Neural crest cell (in vitro differentiated cells): ENCODE measurements at places on chromosomes 3 and 15. TPM values are rescaled to one million over a fixed set of nuclear protein-coding genes. Genes with fewer than 3 reads are reported as not detected.

DNA sequence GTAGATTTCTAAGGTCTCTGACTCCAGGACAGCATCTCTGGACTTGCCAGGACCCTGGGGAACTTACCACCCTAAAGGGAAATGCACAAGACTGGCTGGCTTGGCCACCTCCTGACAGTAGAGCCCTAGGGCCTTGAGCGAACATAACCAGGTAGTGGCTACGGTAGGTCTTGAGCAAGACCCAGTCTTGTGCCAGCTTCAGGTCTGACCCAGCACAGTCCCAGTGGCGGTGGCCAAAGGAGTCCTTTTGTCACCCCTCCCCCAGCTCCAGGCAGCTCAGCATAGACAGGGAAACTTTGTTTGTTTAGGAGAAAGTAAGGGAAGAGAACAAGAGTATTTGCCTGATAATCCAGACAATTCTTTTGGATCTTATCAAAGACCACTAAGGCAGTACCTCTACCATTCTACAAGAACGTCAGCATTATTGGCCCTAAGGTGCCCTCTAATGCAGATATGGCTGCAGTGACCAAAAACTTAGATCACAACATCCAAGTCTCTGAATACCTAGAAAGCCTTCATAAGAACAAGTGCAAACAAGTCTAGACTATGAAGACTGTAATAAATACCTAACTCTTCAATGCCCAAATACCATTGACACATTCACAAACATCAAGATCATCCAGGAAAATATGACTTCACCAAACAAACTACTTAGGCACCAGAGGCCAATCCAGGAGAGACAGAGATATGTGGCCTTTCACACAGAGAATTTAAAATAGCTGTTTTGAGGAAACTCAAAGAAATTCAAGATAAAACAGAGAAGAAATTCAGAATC is 38.7 kb upstream of the FBN1 start:
- no peak for DNase-seq

The FANCD2OS gene
- not detected in 2 replicates for total RNA-seq

DNA sequence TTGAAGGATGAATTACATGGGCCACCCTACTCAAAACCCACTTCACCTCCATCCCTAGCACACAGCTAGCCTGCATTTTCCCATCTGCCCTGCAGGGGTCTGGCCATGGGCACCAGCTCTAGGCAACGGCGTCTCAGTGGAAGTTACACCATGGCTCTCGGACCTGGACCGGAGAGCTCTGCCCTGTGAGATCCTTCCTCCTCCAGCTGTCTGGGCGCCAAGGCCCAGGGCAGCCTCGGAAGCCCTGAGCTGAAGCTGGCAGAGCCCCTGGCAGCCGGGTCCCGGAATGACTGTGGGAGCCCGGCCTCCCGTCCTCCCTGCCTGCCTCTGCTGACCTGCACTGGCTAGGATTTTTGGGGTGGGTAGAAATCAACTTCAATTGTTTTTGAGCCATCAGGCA is 98.9 kb downstream of the CHSY1 start:
- DNase-seq, result peak; percentile 14

DNA sequence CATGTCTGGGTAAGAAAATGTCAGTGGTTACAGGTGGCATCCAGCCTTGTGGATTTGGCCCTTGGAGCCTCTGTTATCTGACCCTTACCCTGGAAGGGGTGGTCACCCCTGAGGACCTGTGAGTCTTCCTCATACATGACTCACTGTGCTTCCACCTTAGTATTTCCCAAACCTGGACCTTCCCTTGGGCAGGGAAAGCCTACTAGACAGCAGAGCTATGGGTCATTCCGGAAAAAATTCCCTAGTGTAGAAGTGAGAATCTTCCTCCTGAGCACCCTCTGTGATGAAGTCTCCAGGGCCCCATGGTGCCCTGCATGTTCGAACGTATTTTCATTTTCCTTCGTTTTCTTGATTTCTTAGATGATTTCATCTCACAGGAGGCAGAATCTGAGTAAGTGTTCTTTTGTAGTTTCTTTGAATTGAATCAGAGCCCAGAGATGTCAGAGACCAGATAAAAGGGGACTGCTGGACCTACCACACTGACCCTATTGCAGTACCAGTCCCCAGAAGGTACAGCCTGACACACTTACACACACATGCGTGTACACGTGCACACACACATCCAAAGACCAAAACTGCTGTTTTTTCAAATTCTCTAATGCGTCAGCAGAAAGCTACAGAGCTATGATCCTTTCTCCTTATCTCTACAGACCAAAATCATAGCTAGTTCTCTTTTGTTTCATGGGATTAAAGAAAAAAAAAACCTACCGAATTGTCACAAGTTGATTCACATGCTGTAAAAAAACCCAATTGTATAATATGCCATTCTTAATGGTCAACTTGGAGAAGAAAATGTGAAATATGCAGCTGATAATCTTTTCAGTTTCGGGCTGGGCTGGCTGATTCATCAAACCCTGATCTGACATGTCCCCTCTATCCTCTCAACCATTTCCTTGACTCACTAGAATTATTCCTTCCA is 50.5 kb upstream of the ARHGEF3 start:
- no peak for DNase-seq

The MYL3 gene
- total RNA-seq, result not detected in 2 replicates

- no peak for DNase-seq
Observed at GRCh38 chr3:58009749-58010535, 1.7 kb downstream of the FLNB start.

DNA sequence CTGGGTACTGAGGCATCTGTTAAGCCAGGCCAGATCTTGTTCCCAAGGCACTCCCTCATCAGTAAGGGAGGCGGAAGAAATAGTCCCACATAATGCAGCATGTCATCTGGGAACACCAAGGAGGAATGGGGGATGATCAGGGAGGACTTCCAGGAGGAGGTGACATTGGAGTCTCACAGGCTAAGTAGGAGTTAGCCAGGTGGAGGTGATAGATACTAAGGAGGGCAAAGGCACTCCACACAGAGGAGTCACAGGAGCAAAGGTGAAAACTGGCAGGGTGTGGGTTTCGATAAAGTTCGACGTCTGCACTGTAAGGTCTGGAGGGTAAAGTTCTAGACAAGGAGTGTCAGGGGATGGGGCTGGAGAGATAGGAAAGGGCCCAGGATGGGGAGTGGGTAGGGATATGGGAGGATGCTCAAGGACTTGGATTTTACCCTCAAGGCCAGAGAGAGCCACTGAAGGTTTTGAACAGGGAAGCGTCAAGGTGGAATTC is 6.3 kb downstream of the SLC28A1 start:
- DNase-seq, result no peak

DNA sequence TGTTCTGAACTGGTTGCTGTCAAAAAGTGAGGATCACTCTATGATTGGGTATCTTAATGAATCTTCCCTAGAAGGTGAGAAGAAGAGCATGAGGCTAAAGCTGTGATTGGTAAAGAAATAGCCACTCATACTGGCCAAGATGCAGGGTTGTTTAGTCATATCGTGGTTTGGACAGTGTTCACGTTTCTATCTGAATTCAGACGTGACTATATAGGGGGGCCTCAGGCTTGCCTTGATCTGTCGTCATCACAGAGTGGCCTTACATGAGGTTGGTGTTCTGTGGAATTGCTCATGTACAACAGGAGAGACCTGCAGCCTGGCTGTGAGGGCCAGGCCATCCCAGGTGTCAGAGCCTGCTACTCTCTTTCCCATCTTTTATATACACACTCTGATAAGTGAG is 12.4 kb downstream of the RTP2 start:
- no peak for DNase-seq

The TRPM1 gene
- not detected in 2 replicates for total RNA-seq

The TRAT1 gene
- total RNA-seq, result not detected in 2 replicates

DNA sequence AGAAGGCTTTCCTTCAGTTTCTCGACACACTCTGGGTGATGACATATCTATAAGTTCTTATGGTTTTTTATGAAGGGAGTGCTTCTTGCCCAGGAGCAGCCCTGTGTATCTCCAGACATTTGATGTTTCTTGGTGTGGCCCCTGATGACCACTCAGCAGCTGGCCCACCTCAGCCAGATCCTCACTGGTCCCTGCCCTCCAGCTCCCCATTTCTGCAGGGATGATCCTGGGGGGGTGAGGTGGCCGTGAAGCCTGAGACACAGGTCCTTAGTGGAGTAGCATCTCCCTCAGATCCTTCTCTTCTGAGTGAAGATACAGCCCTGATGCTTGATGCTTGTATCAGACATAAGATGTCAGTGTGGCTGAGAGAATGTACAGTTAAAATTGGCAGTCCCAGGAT is 127.7 kb downstream of the LRRC3B start:
- DNase-seq, result no peak

The GABRA5 gene
- 0.54 and 0.61 TPM in 2 replicates for total RNA-seq

- DNase-seq, result no peak
Observed at GRCh38 chr15:38691965-38692788, 127.6 kb upstream of the RASGRP1 start.

DNA sequence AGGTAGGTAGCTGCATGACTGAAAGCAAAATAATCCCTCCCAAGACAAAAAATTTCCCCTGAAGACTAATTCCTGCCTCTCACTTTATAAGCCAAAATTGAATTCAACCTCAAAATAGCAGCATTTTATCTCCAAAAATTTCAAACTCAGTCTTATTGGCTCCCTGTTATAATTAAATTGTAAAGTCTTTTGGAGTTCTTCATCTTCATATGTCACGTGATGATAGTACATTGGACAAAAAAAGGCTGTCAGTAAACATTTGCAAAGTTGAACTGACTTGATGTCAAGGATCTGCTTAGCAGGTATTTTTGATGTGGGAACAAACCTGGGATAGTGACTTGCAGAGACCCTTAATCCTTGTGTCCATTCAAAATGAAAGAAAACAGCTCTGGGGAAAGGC is 98.4 kb upstream of the SPRED1 start:
- DNase-seq, result no peak

The RPL22L1 gene
- 89.6 and 89.7 TPM in 2 replicates for total RNA-seq

DNA sequence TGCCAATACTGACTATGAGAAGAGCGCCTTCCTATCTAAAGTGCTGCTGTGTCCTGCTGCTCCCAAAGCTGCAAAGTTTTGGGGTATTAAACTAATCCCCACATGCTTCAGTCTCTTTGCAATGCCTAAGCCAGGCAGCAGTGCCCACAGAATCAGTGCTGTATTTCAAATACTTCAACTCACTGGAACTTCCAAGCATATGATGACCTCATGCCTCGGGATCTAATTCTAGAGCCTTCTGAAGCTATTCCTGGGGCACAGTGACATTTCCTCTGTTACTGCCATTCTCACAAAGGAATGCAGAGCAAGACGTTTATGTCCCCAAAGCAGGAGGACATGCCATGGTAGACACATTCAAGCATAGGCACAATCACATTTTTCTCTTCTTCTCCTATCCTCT is 78.5 kb downstream of the CD200 start:
- no peak for DNase-seq

GRCh38 chr15:68114356-68114755 is 60.2 kb downstream of the PIAS1 start:
- no peak for DNase-seq
